ENCODE measurements at places on chromosomes 2 and 18.

DNA sequence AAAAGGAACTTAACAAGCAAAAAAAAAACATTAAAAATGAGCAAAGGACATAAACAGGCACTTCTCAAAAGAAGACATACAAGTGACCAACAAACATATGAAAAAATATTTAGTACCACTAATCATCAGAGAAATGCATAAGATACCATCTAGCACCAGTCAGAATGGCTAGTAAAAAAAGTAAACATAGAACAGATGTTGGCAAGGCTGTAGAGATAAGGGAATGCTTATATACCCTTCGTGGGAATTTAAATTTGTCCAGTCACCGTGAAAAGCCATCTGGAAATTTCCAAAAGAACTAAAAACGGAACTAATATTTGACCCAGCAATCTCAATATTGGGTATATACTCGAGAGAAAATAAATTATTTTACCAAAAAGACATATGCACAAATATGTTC, 1751.3 kb upstream of the LRRTM1 start:
- no peak for DNase-seq

GRCh38 chr2:160522951-160523710, 29.5 kb upstream of the RBMS1 start:
- no peak for DNase-seq

GRCh38 chr2:69385443-69386151, 1.4 kb downstream of the GFPT1 start:
- DNase-seq = no peak

DNA sequence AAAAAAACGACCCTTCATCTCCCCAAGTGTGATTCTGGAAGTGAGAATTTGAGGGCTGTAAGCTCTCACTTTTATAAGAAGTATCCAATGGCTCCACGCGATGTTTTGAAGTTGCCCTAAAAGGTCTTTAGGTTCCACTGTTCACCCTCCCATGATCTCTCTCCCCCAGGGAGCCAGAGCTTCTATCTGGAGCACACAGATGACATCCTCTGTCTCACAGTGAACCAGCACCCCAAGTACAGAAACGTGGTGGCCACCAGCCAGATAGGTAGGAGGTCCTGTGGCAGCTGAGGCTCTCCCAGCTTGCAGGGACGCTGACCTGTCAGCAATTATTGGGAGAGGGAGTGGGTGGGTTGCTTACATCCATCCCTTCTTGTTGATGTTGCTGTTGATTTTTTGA, 97.8 kb downstream of the RTN4 start:
- no peak for DNase-seq

GRCh38 chr2:160200921-160201320, 849 bp upstream of the ITGB6 start:
- no peak for DNase-seq

DNA sequence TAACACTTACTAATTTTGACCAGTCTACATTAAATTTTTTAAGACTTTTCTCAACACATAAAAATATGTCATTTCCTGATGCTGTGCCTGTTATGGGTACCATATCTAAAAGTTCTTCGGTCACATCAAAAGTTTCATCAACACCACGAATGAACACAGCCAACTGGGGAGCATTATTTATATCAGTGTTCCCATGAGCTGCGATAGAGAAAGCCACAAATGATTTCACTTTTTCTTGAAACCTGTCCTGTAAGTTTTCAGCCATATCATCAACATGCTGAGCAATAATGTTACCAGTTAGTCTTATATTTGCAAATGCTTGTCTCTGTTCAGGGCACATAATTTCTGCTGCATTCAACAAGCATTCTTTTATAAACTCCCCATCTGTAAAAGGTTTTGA, 30.4 kb upstream of the NCL start:
- DNase-seq = no peak

DNA sequence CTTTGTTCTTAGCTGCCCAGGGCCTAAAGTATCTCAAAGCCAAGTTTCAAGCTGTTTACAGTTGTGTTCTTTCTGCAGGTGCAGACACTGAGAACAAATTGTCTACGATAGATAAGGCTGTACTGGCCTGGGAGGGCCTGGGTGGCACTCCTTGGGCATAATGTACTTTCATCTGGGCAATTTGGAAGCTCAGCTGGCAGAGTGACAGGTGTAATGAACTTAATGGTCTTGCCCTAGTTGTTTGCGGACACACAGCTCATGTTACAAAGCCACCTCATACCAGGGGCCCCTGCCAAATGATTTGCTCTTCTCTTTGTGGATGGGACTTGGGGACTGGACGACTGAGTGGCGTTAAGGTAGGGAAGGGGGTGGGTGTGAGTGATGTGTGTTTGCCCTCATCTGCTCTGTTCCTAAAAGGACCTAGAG, 4.3 kb downstream of the LDLRAD4 start:
- no peak for DNase-seq

DNA sequence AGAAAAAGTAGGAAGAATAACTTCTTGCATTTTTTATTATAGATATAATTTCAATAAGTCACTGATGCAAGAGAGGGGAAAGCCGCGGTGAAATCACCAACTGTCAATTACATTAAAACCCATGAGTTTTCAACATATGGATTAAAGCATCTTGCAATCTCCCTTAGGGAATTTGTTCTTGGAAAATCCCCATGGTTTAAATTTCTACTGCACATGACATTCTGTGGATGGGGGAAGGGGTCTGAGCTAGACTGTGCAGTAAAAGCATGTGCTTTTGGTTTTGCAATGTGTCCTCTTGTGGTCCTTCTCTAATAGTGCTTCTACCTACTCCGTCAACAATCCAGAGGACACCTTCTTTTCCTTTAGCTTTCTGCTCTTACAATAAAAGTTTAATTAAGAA, 894.0 kb downstream of the DCDC2C start:
- DNase-seq = no peak

GRCh38 chr2:219459460-219460311, 25.0 kb downstream of the SPEG start:
- DNase-seq = peak; percentile 44

DNA sequence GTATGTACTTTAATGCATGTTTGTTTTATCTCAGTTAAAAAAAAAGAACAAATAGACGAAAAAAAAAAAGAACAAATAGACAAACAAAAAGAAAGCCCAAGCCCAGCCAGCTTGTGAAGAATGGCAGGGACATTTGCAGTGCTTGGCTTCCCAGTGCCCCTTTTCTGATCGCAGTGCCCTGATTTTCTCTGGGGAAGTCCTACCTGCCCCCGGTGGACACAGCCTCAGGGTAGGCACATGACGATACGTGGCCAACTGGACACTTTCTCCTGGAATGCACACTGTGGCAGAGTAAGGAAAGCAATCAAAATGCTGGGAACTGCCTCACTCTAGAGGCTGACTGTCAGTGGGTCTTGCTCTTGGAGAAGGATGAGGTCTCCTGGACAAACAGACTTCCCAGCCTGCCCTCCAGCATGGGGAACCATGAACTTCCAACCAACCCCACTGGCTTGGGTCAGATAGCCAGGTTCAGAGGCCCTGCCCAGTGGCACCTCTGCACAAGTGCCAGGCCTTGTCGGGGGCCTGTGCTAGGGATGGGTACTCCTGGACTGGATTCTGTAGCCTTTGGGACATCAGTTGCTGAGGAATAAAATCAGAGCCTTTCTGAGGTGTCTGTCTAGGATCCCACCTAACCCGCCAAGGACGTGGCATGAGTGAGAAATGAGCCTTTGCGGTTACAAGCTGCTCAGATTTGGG, 76.7 kb downstream of the INHBB start:
- DNase-seq = no peak

DNA sequence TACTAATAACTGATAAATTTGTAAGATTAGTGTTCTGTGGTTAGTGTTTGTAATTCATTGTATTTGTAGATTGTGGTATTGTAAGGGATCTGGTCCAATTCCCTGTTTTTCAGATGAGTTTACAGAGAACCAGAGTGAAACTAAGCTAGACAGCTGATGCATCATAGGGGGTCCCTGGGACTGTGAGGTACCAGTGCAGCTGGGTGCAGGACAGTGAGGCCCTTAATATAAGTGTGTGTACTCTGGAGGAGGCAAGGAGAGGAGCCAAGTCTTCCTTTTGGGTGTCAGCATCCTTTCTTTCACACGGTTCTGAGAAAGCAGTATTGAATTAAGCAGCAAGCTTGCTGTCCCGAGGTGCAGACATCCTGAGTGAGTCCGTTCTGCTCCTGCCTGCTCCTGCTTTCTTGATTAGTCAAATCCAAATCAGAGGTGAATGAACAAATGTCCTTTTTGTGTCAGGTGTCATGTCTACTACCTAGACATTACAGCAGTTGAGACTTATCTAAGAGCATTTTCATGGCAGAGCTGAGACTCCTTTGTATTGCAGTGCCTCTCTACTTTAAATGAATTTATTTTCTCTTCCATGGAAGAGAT, 194.9 kb downstream of the MCFD2 start:
- DNase-seq = no peak

GRCh38 chr2:60596411-60596810, 43.0 kb upstream of the BCL11A start:
- DNase-seq = no peak

DNA sequence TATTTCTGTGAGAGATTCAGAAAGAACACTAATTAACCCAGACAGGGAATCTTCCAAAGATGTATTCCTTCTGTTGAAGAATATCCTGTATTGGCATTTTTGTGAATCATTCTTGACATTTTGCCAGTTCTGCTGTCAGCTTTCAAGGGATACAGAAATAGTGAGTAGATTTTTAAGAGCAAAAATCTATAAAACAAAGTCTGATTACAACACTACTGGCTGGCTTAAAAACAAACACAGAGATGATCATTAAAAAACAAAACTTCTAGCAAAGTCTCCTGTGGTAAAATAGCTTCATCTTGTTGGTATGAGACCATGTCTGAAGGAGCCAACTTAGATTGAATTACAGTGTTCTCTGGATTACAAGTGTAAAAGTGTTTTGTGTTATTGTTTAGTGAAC, 866.3 kb upstream of the KLHL29 start:
- no peak for DNase-seq

- no peak for DNase-seq
Measured at GRCh38 chr2:171348056-171348455, 85.7 kb downstream of the METTL8 start.
